GM23338 (cell line): ENCODE measurements at places on chromosomes 11 and 22. TPM values are rescaled to one million over a fixed set of nuclear protein-coding genes. Genes with fewer than 3 reads are reported as not detected.

Gene ZBTB44
- total RNA-seq = 102 and 104 TPM in 2 replicates

Gene IRAG1
- total RNA-seq = 2.5 and 2.7 TPM in 2 replicates

DNA sequence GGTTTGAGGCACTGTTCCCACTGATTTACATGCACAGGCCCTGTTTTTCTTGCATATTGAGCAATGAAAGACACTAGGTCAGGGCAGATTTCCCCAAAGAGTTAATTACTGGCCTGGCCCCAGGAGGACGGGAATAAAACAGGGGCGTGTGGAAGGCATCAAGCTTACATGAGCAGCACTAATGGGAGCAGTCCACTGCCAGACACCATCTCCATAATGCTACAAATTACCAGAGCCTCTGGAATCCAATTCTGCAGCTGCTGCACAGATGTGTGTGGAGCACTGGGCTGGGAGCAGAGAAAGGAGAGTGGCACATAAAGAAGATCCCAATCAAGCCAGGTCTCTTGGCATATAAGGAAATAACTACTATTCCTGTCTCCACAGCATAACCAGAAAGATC, 96.9 kb downstream of the CCDC34 start:
- DNase-seq = no peak
- H3K4me1 ChIP-seq = 0 out of 2 replicates have a peak, but pooled peaks cover 1% of the 10 kb centered on the region
- no peak overlapping the region for H3K4me3 ChIP-seq
- no peaks in the 10 kb centered on the region for H3K27me3 ChIP-seq

GRCh38 chr11:2092956-2093412, 46.2 kb downstream of the IGF2 start:
- no peaks in the 10 kb centered on the region for H3K27me3 ChIP-seq
- no peaks in the 10 kb centered on the region for H3K36me3 ChIP-seq
- no peak overlapping the region for H3K4me3 ChIP-seq
- no peak for DNase-seq
- 0 out of 2 replicates have a peak, but pooled peaks cover 12% of the 10 kb centered on the region for H3K4me1 ChIP-seq
- H3K27ac ChIP-seq = no peak overlapping the region

- H3K36me3 ChIP-seq = no peaks in the 10 kb centered on the region
- H3K4me1 ChIP-seq = peaks cover 5% of the 10 kb centered on the region
- no peaks in the 10 kb centered on the region for H3K27me3 ChIP-seq
- peak overlapping the region; percentile 74 for H3K4me3 ChIP-seq
These were observed 839 bp downstream of the CBY1 start for GRCh38 chr22:38657045-38657909.

GRCh38 chr11:77126156-77126775, 1.8 kb upstream of the MYO7A start:
- H3K27ac ChIP-seq = no peak overlapping the region
- H3K4me3 ChIP-seq = peak overlapping the region; percentile 71; the same call in 1 of the 2 replicates
- peak; percentile 29 for DNase-seq

DNA sequence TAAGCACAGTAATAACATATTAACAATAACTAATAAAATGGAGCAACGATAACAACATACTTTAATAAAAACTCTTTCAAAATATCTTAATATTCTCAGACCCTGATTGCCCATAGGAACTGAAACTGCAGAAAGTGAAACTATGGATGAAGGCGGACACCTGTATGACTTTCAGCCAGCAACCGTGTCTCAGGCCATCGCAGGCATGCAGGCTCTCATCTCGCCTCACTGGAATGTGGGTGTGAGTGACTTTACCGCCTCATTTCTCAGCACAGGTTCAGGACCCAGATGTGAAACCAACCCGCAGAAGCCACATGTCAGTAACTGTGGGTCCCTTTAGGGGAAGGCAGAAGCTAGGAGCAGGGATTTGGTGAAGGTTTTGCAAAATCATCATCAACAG, 539.1 kb downstream of the FAM181B start:
- no peaks in the 10 kb centered on the region for H3K4me1 ChIP-seq

DNA sequence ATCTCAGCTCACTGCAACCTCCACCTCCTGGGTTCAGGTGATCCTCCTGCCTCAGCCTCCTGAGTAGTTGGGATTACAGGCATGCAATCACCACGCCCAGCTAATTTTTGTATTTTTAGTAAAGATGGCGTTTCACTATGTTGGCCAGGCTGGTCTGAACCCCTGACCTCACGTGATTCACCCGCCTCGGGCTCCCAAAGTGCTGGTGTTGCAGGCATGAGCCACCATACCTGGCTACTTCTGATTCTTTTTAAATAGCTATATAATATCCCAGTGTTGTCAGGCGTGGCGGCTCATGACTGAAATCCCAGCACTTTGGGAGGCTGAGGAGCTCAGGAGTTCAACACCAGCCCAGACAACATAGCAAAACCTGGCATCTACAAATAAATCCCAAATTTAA, 20.7 kb downstream of the TMEM41B start:
- no peaks in the 10 kb centered on the region for H3K4me1 ChIP-seq
- 0 out of 2 replicates have a peak overlapping the region, but pooled peaks have one; percentile 41 for H3K27ac ChIP-seq
- H3K27me3 ChIP-seq = no peaks in the 10 kb centered on the region
- H3K4me3 ChIP-seq = no peak overlapping the region

DNA sequence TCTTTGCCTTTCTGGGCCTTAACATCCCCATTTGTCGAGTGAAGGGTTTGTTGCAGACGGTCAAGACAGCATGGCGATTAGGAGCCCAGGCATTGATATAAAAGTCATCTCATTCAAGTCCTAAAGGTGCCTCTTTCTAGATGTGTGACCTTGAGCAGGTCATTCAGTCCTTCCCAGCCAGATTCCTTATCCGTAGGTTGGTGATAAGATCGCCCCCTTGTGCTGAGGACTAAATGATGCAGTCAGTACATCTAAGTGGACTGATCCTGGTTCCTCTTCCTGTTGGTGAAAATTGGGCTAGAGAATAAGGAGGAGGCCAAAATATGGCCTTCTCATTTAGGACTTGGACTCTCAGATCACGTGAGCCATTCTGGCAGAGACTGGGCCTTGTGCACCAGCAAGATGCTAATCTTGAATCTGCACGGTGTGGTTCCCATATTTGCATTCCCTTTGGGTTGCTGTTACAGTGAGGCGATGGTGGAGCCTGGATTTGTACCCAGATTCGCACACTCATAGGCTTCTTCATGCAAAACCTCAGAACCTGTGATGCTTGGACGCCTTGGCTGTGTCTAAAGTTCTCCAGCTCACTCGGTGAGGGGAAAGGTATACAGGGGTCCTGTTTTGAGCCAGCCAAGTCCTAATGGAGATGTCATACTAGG, 156.8 kb downstream of the MYO18B start:
- no peaks in the 10 kb centered on the region; the same call in none of the 2 replicates for H3K4me1 ChIP-seq
- no peak overlapping the region for H3K27ac ChIP-seq
- H3K36me3 ChIP-seq = no peaks in the 10 kb centered on the region
- no peak overlapping the region for H3K4me3 ChIP-seq
- 0 out of 2 replicates have a peak, but pooled peaks cover 2% of the 10 kb centered on the region for H3K27me3 ChIP-seq
- peak; percentile 79 for DNase-seq

GRCh38 chr11:104870910-104871309, 27.4 kb downstream of the CASP12 start:
- H3K27ac ChIP-seq = no peak overlapping the region
- 0 out of 2 replicates have a peak, but pooled peaks cover 6% of the 10 kb centered on the region for H3K4me1 ChIP-seq
- H3K4me3 ChIP-seq = no peak overlapping the region
- H3K27me3 ChIP-seq = no peaks in the 10 kb centered on the region

DNA sequence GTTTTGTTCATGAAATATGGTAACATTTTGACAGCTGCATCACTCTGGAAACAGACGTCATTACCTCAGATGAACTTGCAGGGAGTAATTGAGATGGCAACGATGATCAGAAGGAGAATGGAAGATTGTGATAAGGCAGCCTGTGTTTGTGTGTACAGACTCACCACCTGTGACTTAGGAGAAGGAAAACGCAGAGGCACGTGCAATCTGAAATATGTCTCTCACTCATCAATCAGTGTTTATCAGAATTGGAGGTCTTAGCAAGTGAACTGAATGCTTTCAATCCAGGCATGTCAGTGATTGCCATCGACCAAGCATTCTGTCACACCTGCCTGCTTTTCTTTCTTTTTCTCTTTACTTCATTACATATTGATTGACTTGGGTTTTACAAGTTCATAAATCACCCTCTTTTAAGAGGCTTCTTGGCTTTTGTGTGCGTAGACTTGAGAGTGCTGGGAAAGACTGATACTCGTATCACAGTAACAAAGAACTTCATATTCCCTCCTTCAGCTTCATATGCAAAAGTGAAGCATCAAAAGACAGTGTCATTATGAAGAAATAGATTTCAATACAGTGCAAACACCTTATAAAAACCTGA, 24.6 kb downstream of the FAT3 start:
- H3K4me3 ChIP-seq = no peak overlapping the region
- peak overlapping the region; percentile 2; the same call in 1 of the 2 replicates for H3K27ac ChIP-seq
- DNase-seq = no peak

DNA sequence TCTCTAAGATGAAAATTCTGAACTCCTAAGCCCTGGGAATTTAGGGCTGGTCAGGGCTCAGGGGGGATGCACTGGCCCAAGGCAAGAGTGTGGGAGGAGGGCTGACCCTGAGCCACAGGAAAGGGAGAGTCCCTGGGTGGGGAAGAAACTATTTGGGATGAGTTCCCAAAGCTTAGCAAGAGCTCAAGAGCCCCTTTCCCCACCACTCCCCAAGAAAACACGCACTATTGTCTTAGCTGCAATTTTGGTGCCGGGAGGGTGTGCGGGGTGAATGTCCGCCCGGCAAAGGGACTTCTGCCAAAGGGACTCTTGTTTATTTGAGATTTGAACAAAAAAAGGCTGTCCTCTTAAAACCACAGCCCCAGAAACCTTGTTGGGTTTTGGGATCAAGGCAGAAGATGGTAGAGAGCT, 37.0 kb downstream of the KIAA1671 start:
- no peak overlapping the region for H3K4me3 ChIP-seq
- H3K36me3 ChIP-seq = no peaks in the 10 kb centered on the region
- no peaks in the 10 kb centered on the region for H3K27me3 ChIP-seq
- no peak for DNase-seq
- no peak overlapping the region for H3K27ac ChIP-seq

DNA sequence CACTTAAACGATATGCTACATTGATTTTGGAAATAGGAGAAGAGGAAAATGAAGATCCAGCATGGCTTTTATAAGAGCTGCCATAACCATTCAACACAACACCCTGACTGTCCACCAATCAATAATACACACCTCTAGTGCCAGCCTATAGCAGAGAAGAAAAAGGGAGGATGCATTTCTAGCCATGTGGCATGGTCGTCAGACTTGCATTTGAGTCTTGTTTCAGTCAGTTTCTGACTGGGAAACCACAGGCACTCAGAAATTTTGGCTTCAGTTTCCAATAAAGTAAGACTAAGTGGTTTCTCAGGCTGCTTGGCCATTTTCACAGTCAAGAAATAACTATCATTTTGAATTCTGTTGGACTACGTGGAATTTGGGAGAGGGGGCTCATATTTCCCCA, 523.5 kb upstream of the LRRC4C start:
- H3K27ac ChIP-seq = no peak overlapping the region
- no peaks in the 10 kb centered on the region for H3K4me1 ChIP-seq
- no peak overlapping the region for H3K4me3 ChIP-seq
- DNase-seq = no peak
- H3K36me3 ChIP-seq = no peaks in the 10 kb centered on the region

DNA sequence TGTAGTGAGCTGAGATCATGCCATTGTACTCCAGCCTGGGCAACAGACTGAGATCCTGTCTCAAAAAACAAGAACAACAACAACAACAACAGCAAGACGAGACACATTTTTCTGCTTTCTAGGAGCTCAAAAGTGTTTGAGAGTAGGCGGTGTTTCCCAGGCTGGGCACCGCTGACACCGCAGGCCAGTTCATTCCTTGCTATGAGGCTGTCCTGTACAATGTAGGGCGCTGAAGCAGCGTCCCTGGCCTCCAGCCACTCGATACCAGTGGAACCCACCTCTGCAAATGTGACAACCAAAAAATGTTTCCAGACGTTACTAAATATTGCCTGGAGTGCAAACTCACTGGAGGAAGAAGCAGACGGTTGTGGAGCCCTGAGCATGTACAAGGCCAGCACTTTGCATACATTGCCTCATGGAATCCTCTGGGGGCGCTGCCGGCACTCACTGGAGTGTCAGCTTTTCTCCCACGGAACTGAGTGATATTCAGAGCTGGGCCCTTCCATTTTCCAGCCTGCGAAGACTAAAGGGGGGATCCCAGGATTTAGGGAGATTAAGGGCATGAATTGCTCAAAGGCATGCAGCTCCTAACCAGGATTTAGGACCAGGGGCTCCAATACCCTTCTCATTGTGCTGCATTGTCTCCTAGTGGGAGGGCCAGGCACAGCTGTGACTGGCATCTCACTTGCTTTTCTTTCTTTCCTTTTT, 5.8 kb upstream of the MIEF1 start:
- H3K27ac ChIP-seq = no peak overlapping the region
- H3K4me3 ChIP-seq = no peak overlapping the region
- 0 out of 2 replicates have a peak, but pooled peaks cover under 1% of the 10 kb centered on the region for H3K4me1 ChIP-seq
- DNase-seq = peak; percentile 91
